ENCODE measurements at places on chromosomes 4 and X.
A peak's percentile ranks its signal among the peaks of the same experiment; 100 is the strongest.

GRCh38 chrX:154599531-154599930 lies 14.6 kb downstream of the CTAG1A start:
- DNase-seq, result no peak

DNA sequence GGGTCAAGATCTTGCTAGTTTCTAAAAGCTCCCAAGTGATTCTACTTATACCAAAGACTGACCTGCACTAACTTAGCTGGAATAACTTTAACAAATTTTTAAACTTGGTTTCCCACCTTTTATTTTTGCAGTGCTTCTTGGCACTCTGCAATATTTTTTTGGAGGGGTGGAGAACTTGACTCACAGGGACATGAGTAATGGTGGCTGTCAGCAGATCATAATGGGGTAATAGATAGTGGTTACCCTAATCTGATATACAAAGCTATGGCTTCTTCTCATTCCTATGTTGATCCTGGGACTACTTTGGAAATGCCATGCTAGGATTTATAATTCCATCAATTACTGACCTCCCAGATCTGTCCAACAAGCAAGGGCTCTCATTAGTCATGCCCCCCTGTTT lies 295.7 kb downstream of the GPAT3 start:
- DNase-seq, result no peak

- no peak for DNase-seq
These were observed 8.2 kb upstream of the ITM2A start for GRCh38 chrX:79375340-79375739.

- DNase-seq, result peak; percentile 72
These were observed 16.9 kb downstream of the SYNPO2 start for GRCh38 chr4:118905566-118905965.

DNA sequence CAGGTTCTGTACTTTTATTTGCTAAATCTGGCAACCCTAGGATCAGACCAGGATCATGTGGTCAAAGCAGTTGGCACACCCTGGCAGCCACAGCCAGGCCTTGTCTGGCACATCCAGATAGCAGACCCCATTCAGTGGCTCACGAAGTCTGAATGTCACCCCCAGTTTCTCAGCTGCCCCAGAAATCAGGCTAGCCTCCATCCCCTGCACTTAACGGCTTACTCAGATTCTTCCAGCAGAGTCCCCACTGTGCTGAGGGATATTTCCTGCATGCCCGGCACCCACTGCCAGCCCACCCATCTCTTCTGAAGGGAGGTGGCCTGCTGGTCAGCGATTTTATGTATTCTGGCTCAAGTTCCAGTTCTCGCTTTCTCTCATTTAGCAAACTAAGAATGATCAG lies 4.7 kb upstream of the AWAT2 start:
- DNase-seq, result no peak

GRCh38 chrX:23764188-23764984 lies 18.6 kb upstream of the SAT1 start:
- DNase-seq, result no peak

GRCh38 chrX:17876135-17876534 lies 15.0 kb upstream of the RAI2 start:
- no peak for DNase-seq

GRCh38 chr4:152901205-152901604 lies 34.9 kb upstream of the FHDC1 start:
- no peak for DNase-seq

DNA sequence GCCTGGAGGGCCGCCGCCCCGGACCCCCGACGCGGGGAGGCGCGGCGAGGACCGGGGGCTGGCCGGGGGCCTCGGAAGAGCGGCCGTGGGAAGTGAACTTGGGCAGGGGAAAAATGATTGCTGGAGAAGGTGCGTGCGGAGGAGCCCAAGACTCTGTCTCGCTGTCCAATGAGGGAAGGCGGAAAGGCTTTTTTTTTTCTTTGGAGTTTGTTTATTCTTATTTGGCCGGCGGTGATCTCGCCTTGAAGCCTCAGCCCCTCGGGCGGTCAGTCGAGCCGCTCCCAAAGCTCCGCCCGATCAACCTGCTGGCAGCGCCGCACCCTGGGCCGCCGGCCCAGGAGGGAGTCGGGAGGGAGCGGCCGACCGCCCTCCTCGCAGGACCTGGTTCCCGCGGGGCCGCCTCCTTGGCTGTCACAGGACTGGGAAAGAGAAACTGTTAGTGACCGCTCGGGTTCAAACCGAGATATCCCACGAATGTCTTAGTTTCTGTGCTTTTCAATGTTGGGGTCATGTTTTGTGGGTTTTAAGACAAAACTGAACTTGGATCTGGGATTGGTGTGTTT lies 2.5 kb downstream of the CPEB2 start:
- no peak for DNase-seq

DNA sequence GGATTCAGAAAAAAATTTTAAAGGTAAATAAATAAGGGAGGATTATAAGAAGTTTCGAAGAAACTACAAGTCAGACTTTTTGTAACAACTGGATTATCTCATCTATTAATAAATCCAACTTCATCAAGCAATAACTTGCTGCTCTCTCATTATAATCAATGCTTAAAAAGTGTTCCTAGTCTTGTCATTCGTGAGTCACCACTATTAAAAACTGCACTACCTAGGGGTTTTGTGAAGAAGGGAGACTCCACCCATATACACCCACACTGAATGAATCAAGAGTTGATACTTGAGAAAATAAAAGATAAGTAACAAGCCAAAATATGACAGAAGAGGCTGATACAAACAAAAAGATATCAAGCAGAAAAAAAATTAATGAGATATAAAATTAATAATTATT lies 360.5 kb downstream of the ZNF674 start:
- DNase-seq, result no peak

DNA sequence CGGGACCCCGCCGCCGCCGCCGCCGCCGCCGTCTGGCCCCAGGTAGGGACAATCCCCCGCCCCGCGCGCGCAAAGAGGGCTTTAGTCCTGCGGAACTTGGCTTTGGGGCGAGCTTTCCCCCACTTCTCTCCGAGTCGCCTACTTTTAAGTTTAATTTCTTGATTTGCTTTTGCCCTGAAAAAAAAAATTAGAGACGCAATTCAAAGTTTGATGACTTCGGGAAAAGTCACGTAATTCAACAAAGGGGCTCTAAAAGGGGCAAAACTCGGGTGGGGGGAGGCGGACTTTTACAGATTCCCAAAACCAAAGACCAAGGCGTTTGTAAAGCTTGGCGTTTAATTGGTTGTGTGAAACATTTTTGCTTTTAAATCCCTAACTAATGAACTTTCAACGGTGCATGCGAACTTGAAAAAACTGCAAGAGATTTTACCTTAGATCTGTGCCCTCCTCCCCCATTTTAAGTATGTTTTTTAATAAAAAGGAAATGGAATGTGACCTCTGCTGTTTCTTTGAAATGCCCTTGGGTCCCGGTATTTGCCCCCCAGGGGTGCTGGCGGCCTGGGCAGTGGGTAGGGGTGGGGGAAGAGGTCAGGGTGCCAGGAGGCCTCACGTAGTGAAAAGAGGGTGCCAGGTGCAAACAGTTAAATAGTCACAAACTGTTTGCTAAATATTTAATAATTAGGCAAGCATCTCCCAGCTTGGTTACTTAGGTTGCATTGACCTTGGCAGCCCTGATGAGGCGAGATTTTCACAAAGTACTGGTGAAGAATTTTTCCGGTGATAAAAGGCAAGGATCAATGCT lies 209.7 kb downstream of the NWD2 start:
- no peak for DNase-seq

- DNase-seq, result no peak
These were observed 79.2 kb upstream of the ACSL4 start for GRCh38 chrX:109812236-109812635.

DNA sequence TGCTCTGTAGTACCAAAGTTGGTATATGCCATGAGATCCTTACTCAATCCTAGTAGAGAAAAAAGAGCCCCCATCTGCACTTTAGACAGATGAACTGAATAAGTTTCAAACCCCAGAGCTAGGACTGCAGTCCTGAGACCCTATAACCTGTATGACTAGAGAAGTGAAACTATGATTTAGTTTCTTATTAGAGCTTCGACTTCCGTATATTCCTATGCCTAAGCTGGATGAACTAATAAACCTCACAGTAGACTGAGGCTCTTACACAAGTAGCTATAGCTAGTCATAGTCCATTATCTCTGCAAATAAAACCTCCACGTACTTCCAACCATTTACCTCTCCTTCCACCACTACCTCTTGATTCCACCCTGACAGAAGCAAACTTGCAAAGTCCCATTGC lies 6.3 kb upstream of the OTUD4 start:
- DNase-seq, result no peak

- DNase-seq, result no peak
These were observed 59.0 kb downstream of the RNF150 start for GRCh38 chr4:141074098-141074878.

DNA sequence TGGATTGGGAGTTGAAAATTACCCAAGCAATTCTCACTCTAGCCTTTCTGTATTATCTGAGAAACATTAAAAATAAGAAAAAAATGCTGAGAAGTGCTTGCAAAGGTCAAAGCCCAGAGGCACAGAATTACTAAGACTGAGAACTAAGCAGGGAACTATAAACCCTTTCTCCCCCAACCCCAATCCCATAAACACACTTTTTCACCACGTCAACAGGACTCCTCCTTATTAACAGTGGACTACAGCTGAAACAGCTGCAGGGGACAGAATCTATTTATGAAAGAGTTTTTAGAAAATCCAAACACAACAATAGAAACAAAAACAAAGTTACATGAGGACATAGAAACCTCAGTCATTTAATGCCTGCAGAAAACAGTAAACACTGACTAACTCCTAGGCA lies 984.1 kb downstream of the TRAM1L1 start:
- DNase-seq, result no peak

GRCh38 chr4:1882850-1883271 lies 11.7 kb downstream of the NSD2 start:
- no peak for DNase-seq

DNA sequence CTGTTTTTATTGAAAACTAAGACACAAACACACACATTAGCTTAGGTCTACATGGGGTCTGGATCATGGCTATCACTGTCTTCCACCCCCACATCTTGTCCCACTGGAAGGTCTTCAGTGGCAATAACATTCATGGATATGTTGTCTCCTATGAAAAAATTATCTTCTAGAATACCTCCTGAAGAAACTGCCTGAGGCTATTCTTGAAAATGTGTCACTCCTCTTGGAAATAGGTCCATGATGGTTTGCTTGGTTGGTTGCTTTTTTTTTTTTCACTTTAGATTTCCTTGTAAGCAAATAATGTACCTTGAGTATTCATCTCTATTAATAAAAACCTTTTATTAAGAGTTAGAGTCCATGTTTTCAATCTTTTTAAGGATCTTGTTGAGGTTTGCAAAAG lies 195.3 kb upstream of the PDE5A start:
- no peak for DNase-seq

DNA sequence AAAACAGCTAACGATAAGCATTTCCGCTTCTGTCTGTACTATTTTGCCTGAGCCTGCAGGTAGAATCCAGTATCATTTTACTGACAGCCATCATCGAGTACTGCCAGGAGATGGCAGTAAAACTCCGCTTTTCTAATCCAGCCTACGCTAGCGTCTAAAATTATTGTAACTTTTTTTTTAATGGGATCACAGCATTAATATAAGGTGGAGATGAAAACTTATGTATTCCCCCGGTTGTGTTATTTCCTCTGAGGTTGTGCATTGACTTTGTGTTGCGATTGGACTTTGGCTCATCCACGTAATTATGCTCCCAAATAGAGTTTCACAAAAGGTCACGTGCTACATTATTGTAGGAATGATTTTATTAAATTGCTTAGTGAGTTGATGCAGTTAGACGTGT lies 248.1 kb downstream of the C4orf33 start:
- peak; percentile 39 for DNase-seq

DNA sequence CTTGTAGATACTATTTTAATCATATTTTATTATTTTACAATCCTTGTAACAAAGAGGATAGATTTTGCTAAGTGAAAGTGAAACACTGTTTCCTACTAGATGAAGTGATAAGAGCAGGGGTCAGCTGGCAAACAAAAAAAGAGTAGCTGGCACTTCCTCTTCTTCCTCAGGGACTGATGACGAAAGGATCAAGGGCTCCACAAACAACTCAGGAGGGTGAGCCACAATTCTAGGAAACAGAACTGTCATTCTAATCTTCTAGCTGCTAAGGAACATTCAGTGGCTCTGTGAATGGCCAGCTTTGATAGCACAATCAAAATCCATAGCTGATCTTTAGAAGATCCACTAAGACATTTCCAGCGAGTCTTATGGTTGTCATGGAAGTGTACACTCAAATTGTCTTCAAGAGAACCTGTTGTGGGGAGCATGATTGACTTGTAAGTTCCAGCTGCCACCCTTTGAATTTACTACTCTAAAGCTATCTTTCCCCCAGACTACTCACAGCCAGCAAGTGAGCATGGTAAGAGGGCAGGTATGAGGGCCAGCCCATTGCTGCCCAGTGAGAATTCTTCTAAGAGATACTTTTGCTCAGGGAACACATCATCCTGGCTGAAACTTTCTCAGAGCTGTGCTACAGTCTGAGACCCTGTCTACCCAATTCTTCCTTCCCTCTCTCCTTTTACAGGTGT lies 275.7 kb upstream of the RASGEF1B start:
- peak; percentile 29 for DNase-seq

DNA sequence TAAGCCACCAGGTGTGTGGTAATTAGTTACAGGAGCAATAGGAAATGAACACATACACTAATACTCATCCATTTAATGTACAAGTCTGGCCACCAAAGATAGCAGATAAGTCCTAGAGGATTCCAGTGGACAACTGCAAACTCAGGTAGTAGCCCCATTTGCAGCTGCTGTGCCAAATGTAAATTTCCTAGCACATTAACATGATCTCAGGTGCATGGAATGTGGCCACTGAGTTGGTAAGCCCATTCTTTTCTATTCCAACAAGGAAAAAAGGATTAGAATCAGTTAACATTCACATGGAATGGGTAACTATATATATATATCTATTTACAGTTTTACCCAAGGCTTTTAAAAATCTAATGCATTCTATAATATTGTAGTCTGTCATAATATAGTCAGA lies 23.3 kb upstream of the FRAS1 start:
- DNase-seq, result no peak

DNA sequence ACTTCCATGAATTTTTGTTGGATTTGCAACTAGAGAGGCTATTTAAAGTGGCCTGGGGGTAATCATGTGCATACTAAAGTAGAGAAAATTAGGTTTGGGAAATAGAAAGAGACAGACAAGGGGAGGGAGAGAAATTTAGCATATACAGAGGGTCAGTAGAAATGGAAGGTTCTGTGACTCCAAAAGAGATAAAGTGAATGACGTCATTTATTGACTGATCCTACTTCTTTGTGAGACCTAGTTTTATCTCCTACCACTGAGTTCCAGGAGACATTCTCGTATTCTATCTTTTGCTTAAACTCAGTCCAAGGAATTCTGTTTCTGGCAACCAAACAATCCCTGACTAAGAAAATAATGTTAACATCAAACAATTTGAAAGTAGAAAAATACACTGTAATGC lies 42.4 kb upstream of the FREM3 start:
- DNase-seq, result no peak

All from kidney capillary endothelial cell (primary cell).